Activated CD4-positive, alpha-beta memory T cell treated with anti-CD3 and anti-CD28 coated beads for 36 hours (primary cell): ENCODE measurements at places on chromosomes 7 and 10. TPM values are rescaled to one million over a fixed set of nuclear protein-coding genes. Genes with fewer than 3 reads are reported as not detected.
A peak's percentile ranks its signal among the peaks of the same experiment; 100 is the strongest.

Gene TUBB8
- total RNA-seq: not detected

Gene GCK
- 1.1 TPM for total RNA-seq

Gene TPST1
- total RNA-seq: 0.94 TPM

Gene WDR86
- total RNA-seq: 0.17 TPM

Gene NKX2-3
- total RNA-seq: not detected

Gene HOXA1
- 0.43 TPM for total RNA-seq

DNA sequence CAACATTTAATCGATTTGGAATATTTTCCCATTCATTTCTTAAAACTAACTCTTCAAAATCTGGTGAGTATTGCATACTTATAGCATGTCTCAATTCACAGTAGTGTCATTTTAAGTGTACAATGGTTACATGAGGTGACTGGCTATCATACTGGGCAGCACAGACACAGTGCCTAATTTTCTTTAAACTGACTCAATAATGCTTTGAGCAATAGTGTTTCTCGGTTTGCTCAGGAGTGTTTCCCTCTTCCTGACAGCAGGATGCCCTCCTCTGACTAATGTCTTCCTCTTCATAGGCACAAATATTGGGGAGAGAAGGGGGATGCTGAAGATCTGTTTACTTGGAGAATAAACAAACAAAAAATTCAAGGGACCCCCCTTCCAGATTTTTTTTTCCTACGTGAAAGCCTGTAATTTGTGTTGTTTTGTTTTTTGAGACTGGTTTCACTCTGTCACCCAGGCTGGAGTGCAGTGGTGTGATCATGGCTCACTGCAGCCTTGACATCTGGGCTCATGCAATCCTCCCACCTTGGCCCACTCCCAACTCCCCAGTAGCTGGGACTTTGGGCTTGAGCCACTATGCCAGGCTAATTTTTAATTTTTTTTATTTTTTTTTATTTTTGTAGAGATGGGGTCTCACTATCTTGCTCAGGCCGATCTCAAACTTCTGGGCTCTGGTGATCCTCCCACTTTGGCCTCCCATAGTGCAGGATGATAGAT lies 2.2 kb downstream of the MRC1 start:
- H3K27me3 ChIP-seq: peaks cover 41% of the 10 kb centered on the region
- H3K4me3 ChIP-seq: no peak overlapping the region
- no peak overlapping the region for H3K27ac ChIP-seq
- H3K36me3 ChIP-seq: no peaks in the 10 kb centered on the region

- DNase-seq: no peak
- no peak overlapping the region for H3K27ac ChIP-seq
- H3K4me1 ChIP-seq: no peaks in the 10 kb centered on the region
- H3K36me3 ChIP-seq: no peaks in the 10 kb centered on the region
Measured at GRCh38 chr7:2619116-2619515, 12.7 kb upstream of the TTYH3 start.

GRCh38 chr10:106863549-106863948 lies 301.0 kb downstream of the SORCS1 start:
- H3K4me1 ChIP-seq: no peaks in the 10 kb centered on the region
- no peaks in the 10 kb centered on the region for H3K27me3 ChIP-seq
- no peak for DNase-seq
- no peak overlapping the region for H3K27ac ChIP-seq
- H3K36me3 ChIP-seq: no peaks in the 10 kb centered on the region

GRCh38 chr10:113071446-113071845 lies 121.4 kb downstream of the TCF7L2 start:
- H3K27ac ChIP-seq: no peak overlapping the region
- H3K27me3 ChIP-seq: no peaks in the 10 kb centered on the region
- no peak overlapping the region for H3K4me3 ChIP-seq
- no peaks in the 10 kb centered on the region for H3K36me3 ChIP-seq

DNA sequence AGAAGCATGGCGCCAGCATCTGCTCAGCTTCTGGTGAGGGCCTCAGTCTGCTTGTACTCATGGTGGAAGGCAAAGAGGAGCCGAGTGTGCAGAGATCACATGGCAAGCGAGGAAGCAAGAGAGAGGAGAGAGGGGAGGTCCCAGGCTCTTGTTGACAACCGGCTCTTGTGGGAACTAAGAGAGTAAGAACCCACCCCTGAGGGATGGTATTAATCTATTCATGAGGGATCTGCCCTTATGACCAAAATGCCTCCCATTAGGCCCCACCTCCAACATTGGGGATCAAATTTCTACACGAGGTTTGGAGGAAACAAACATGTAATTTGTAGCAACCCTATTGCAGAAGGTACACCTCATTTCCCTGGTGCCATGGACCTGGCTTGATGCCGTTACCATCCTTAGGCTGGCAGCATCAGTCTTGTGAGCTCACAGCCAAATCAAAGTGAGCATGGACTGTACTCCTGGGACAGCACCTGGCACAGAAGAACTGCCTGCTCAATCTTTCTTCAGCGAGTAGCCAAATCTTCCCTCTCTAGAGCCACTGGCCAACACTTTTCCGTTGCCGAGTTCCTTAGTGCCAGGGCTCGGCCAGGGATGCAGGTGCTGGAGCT lies 6.5 kb downstream of the BTBD16 start:
- peaks cover 17% of the 10 kb centered on the region for H3K27me3 ChIP-seq
- DNase-seq: no peak
- no peak overlapping the region for H3K27ac ChIP-seq
- no peak overlapping the region for H3K4me3 ChIP-seq
- peaks cover 4% of the 10 kb centered on the region for H3K4me1 ChIP-seq

- H3K4me3 ChIP-seq: no peak overlapping the region
- no peaks in the 10 kb centered on the region for H3K4me1 ChIP-seq
- no peak for DNase-seq
- H3K27ac ChIP-seq: no peak overlapping the region
- H3K36me3 ChIP-seq: no peaks in the 10 kb centered on the region
Measured at GRCh38 chr10:126661356-126661755, 9.1 kb downstream of the C10orf90 start.

- H3K27me3 ChIP-seq: peaks cover 3% of the 10 kb centered on the region
- H3K4me1 ChIP-seq: no peaks in the 10 kb centered on the region
- H3K4me3 ChIP-seq: no peak overlapping the region
- H3K36me3 ChIP-seq: no peaks in the 10 kb centered on the region
- no peak for DNase-seq
Measured at GRCh38 chr7:131773413-131773812, 217.0 kb upstream of the PODXL start.

DNA sequence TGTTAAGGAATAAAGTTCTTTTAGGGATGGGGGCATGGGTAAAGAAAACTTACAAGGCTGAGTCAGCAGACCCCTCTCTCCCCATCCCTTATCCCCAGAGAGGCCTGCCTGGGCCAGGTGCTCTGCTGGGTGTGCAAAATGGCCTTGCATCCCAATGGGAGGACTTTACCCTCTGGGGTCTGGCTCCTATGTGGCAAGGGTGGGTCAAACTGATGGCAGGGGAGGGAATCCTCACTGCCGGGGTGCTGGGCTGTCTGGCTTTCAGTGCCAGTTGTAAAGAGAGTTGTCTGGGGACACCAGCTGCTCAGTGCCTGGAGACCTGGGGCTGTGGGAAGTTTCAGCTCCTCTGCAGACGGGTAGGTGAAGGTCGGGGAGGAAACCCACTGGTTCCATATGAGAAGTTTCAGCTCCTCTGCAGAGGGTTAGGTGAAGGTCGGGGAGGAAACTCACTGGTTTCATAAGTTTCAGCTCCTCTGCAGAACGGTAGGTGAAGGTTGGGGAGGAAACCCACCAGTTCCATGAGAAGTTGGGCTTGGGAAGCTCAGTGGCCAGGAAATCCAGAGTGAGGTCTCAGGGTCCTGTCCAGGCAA lies 127.2 kb upstream of the PODXL start:
- no peaks in the 10 kb centered on the region for H3K4me1 ChIP-seq
- no peak overlapping the region for H3K27ac ChIP-seq
- DNase-seq: no peak
- no peak overlapping the region for H3K4me3 ChIP-seq

DNA sequence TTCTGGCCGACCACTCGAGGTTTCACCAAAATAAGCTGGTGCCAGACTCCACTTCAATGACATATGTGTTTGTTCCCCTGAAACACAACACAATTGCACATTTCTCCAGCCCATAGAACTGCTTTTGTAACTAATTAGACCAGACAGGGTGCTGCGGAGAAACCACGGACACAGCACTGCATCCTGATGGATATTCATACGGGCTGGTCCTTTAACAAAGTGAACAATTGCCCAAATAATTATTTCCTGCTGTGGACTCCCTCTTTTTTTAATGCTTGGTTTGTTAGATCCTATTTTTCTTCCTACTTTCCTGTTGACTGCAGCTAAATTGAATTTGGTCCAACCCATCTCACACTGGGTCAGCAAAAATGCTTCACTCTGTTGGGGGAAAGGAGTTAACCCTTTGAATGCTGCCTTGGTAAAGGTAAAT lies 198.6 kb upstream of the BMPER start:
- no peak overlapping the region for H3K27ac ChIP-seq
- no peaks in the 10 kb centered on the region for H3K4me1 ChIP-seq
- H3K27me3 ChIP-seq: no peaks in the 10 kb centered on the region
- no peak overlapping the region for H3K4me3 ChIP-seq
- no peak for DNase-seq
- peaks cover 6% of the 10 kb centered on the region for H3K36me3 ChIP-seq

DNA sequence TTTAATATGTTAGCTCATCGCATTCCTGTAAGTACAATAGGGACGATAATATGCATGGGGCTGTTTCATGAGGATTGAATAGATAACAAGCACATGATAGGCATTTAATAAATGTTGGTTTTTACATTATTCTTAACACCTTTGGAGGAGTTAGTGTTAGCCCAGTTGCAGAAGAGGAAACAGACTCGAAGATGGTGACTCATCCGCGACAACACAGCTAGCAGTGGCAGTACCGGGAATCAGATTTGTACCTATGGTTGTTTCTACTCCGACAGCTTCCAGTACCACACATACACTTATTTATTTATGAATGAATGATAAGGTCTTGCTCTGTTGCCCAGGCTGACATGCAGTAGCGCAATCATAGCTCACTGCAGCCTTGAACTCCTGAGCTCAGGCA lies 2.9 kb downstream of the LRMDA start:
- H3K4me3 ChIP-seq: no peak overlapping the region
- DNase-seq: no peak
- no peak overlapping the region for H3K27ac ChIP-seq
- no peaks in the 10 kb centered on the region for H3K4me1 ChIP-seq
- H3K27me3 ChIP-seq: peaks cover 33% of the 10 kb centered on the region

- no peaks in the 10 kb centered on the region for H3K4me1 ChIP-seq
- H3K36me3 ChIP-seq: no peaks in the 10 kb centered on the region
- H3K27ac ChIP-seq: no peak overlapping the region
Measured at GRCh38 chr7:136148920-136149319, 171.8 kb upstream of the MTPN start.

- H3K36me3 ChIP-seq: no peaks in the 10 kb centered on the region
- H3K4me3 ChIP-seq: no peak overlapping the region
- H3K27me3 ChIP-seq: peaks cover 14% of the 10 kb centered on the region
- DNase-seq: no peak
Measured at GRCh38 chr10:23291551-23292334, 52.9 kb downstream of the C10orf67 start.

DNA sequence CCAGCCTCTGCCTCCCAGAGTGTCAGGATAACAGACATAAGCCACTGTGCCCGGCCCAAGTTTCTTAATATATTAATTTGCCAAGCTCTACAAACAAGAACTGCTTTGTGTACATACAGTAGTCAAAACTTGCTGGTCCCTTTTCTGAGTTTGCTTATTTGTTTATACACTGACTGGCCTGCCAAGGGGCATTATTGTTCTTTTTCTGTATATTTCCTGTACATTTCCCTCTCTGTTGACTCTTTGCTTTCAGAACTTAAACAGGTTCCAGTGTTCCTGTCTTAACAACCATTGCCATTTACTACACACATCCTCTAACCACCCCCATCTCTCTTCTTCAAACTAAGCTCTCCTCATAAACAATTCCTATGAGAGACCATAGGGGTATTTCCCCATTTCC lies 61.5 kb upstream of the RPA3 start:
- H3K4me3 ChIP-seq: no peak overlapping the region
- no peaks in the 10 kb centered on the region for H3K27me3 ChIP-seq
- no peaks in the 10 kb centered on the region for H3K36me3 ChIP-seq
- H3K27ac ChIP-seq: no peak overlapping the region
- peaks cover 10% of the 10 kb centered on the region for H3K4me1 ChIP-seq
- DNase-seq: no peak

DNA sequence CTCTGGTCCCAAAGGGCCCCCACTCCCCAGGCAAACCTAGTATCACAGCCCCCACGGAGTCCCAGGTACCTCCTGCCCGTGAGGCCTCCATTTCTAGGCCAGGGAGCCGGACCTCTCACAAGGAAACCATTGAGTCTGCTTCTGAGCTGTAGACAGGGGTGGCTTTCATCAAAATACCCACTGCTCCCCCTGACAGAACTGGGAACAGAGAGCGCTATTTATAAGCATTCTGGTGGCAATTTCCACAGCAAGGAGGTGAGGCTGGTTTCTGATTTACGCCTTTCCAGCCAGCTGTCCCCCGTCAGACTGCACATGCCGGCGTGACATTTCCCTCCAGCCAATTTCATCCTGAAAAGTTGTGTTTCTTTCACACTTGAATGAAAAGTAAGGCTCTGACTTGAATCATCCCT lies 407.5 kb upstream of the PRKCQ start:
- no peaks in the 10 kb centered on the region for H3K27me3 ChIP-seq
- H3K27ac ChIP-seq: no peak overlapping the region
- no peak overlapping the region for H3K4me3 ChIP-seq
- no peak for DNase-seq
- no peaks in the 10 kb centered on the region for H3K36me3 ChIP-seq

DNA sequence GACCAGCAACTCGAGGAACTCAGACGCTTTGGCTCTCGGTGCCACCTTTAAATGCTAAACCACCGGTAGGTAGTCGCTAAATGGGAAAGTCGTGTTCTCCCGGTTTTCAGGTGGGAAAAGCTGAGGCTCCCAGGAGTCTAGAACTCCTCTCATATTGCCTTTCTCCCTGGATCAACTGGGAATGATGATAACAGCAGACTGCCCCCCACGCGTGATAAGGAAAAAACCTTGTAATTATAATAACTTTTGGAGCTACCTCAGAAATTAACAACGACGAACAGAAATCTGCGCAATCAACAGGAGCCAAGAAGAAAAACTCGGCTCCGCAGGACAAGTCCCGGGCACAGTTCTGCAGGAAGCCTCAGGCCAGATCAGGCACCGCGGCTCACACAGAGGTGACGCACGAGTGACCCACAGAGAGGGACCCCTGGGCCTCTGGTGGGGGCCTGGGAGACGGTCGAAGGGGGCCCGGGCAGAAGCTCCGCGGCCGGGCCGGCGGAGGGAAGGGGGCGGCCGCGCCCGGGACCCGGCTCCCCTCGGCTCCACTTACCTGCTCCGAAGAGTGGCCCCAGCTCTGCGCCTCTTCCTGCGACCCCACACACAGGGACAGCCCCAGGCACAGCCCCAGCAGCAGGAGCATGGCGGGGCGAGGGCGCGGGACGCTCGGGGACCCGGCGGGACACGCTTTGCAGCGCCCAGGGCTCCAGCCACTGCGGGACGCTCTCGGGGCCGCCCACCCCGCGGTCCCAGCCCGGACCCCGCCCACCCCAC lies at the start of gene ITIH5:
ITIH5 (minus strand) TSS at position 714 of the 771 bp plus-strand sequence; CDS start at position 640, 74 bp downstream.
- no peaks in the 10 kb centered on the region for H3K36me3 ChIP-seq
- peak; percentile 10 for DNase-seq
- H3K4me1 ChIP-seq: peaks cover 12% of the 10 kb centered on the region
- H3K27me3 ChIP-seq: peaks cover 37% of the 10 kb centered on the region
- H3K27ac ChIP-seq: no peak within 1 kb of the TSS

- no peaks in the 10 kb centered on the region for H3K36me3 ChIP-seq
- H3K27ac ChIP-seq: no peak overlapping the region
- no peaks in the 10 kb centered on the region for H3K27me3 ChIP-seq
- no peak for DNase-seq
- H3K4me1 ChIP-seq: no peaks in the 10 kb centered on the region
Measured at GRCh38 chr10:25952857-25953256, 18.8 kb downstream of the MYO3A start.
